ENCODE measurements at places on chromosomes 6 and 20. TPM values are rescaled to one million over a fixed set of nuclear protein-coding genes. Genes with fewer than 3 reads are reported as not detected.
A peak's percentile ranks its signal among the peaks of the same experiment; 100 is the strongest.

MAD2L1BP gene
- 31.6 TPM for total RNA-seq

DNA sequence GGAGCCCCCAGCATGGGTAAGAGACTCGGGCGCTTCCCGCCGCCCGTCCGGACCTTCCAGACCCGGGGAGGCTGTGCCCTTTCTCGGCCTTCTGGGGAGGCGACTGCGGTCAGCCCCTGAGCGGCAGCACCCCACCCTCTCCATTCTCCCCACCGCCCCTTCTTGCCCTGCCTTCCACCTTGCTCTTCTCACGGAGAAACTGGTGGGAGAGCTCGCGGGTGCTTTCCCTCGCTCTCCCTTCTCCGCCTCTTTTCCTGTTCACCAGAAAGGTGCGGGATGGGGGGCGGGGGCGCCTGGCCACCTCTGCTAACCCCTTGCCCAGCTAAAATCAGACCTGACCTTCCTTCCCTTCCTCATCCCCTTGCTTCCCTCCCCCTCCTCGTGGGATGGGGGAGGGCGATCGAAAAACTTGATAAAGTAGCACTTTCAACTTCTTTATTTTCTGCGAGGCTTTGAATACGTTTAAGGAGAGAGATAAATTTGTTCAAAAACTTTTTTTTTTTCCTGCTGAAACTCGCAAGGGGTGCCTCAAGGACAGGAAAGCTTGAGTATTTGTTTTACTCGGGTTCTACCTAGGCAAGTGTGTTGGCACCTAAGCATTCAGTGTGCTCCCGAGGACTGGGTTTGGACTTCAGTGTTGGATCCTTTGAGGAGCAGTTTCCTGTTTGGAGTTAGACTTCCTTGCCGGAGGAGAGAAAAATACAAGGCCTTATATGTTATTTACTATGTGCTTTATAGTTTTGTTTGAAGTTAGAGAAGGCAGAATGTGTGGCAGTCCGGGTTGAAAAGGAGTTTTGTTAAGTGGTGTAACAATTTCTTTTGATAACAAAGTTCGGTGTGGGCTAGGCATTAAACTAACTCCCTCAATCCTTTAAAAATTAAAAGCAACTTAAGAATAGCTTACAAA is 897 bp downstream of the CD2AP start:
- H3K27me3 ChIP-seq = no peaks in the 10 kb centered on the region
- DNase-seq = no peak
- peak overlapping the region; percentile 96 for H3K27ac ChIP-seq

DNA sequence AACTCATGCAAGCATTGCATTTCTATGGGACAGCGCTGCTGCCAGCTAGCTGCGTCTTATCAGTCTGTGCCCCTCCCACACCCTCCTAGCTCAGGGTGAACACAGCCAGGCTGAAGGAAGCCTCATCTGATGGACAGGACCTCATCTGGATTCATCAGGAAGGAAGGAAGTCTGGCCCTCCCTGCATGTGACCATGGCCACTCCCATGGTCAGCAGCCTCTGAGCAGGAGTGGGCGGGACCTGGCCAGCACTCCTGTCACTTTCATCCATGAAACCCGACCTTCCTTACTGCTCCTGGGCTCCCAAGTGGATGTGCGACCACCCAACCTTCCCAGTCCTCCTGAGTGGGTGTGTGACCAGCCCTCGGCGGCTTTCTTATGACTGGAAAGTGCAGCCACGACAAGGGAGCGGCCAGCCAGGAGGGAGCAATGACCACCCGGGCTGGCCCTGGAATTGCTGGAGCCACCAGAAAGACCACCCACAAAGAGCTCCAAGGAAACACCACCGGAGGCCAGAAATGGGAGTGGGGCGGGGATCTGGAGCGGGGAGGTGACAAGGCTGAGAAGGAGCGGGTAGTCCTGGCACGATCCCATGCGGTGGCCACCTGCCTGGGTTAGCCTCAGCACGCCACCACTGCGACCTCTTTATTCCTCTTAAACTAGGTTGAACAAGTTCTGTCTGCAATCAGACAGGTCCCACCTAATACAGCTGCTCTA is 241.2 kb downstream of the TTLL2 start:
- 0 out of 2 replicates have a peak, but pooled peaks cover 3% of the 10 kb centered on the region for H3K27me3 ChIP-seq
- H3K4me1 ChIP-seq = no peaks in the 10 kb centered on the region
- H3K27ac ChIP-seq = no peak overlapping the region

- DNase-seq = no peak
- H3K36me3 ChIP-seq = no peaks in the 10 kb centered on the region
- H3K4me3 ChIP-seq = no peak overlapping the region
- H3K27ac ChIP-seq = no peak overlapping the region
These were observed 132.5 kb upstream of the NEDD9 start for GRCh38 chr6:11364971-11365397.
